ENCODE measurements at places on chromosomes 4 and X.

DNA sequence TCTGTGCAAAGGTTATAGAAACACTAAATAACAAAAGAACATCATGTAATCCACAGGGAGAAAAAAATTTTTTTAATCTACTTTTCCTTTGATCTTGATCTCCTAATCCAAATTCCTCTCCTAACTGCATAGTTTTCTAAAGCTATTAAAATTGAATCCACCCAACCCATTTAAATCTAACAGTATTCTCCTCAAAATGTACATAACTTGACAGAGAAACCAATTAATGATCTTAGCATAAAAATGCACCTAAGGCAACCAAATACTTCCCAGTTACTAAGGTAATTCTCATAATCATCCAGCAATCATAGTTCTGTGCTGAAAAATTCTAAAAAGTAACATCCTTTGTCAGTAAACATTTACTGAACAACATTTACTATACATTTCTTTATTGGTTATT lies 60.7 kb downstream of the PRDM5 start:
- DNase-seq = no peak

DNA sequence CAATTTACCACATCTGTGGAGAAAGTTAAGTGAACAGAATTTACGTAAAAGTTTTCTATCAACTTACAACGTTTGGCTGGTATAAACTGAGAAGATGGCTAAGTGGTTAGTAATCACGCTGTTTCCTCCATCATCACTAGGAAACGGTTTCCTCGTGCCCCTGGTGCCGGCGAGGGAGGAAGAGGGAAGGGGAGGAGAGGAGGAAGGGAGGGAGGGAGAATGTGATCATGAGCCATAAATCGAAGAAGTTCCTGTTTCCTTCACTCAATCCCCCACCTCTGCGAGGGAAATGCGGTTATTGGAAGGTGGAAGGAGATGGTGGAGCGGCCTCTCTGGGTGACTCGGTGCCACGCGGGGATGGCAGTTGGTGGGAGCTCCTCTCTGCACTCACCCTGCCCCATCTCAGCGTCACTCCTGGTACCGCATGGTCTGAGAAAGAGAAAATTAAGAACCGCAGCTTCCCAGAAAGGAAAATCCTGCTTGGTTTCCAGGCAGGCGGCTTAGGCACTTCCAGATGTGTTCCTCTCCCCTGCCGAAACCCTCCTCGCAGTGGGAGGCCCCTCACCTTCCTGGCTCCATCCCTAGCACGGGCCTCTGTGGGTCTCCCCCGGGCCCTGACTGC lies 216.8 kb downstream of the AFAP1 start:
- no peak for DNase-seq

GRCh38 chr4:52910115-52910514 lies 48.0 kb downstream of the RASL11B start:
- DNase-seq = no peak

GRCh38 chr4:109764789-109765402 lies 35.0 kb upstream of the PLA2G12A start:
- no peak for DNase-seq

GRCh38 chrX:46260499-46260898 lies 284.7 kb downstream of the ZNF674 start:
- DNase-seq = no peak

DNA sequence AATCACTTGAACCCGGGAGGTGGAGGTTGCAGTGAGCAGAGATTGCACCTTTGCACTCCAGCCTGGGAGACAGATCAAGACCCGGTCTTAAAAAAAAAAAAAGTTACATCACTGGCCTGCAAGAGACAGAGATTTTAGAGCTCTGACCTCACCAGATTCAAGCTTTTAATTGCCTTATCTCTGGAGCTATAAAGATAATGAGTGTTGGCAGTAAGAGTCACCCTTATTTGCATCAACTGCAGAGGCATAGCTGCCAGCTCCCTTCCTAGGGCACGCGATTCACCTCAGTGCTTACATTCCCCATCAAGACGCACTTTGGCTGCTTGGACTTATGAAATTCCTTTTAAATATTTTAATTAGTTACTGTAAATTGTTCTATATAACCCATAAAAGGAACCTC lies 12.5 kb upstream of the SPATA4 start:
- no peak for DNase-seq

GRCh38 chrX:136588036-136588435 lies 56.0 kb downstream of the VGLL1 start:
- no peak for DNase-seq

DNA sequence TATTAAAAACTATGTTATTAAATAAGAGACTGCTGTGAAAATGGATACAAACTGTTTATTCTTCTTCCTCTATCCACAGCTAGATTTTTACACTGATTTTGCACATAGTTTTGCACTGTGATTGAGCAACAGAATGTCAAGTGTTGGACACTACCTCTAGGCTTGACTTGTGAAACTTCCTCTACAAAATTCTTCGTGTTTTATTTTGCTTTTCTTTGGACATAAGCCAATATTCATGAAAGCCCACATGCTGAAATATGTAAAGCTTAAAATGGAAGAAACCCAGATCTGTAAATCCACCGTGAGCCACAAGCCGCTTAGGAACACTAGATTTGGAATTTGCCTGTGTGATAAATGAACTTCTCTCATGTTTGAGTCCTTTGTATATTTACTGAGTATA lies 849.4 kb downstream of the FSTL5 start:
- no peak for DNase-seq

GRCh38 chr4:3813151-3814052 lies 47.2 kb downstream of the ADRA2C start:
- no peak for DNase-seq

- DNase-seq = no peak
Observed at GRCh38 chrX:66677430-66677829, 38.6 kb upstream of the EDA2R start.

- DNase-seq = no peak
Observed at GRCh38 chr4:16916031-16916430, 17.6 kb upstream of the LDB2 start.

DNA sequence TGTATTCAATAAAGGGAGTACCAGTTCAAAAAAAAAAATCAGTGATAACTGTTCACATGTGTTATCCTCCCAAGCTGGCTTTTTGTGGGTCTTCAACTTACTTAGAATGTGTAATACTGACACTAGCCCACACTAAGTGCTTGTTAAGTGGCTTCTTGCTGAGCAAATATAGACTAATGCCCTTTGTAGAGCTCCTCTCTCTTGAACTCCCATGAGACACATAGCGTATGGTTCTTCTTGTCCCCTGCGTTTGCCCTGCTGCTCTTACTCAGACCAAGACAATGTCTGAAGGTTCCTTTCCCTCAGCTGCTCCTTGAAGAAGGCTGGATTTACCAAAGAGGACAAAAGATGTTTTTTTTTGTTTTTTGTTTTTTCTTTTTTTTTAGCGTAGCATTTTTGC lies 110.9 kb downstream of the FRAS1 start:
- no peak for DNase-seq

- DNase-seq = no peak
Observed at GRCh38 chrX:133783274-133783673, 202.1 kb downstream of the GPC3 start.

- DNase-seq = no peak
Observed at GRCh38 chr4:38710053-38710452, 46.1 kb downstream of the KLF3 start.

GRCh38 chr4:118774321-118774720 lies 61.6 kb downstream of the SEC24D start:
- DNase-seq = no peak

DNA sequence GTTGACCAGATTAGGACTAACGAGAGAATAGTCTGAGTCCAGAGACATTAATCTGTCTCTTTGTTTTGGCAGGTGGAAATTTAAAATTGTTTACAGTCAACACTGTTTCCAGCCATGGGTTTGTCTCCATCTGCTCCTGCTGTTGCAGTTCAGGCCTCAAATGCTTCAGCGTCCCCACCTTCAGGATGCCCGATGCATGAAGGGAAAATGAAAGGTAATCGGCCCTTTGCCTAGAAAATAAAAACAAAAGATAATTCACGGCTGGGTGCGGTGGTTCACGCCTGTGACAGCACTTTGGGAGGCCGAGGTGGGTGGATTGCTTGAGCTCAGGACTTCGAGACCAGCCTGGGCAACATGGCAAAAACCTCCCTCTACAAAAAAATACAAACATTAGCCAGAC lies 815 bp downstream of the HCCS start:
- no peak for DNase-seq

DNA sequence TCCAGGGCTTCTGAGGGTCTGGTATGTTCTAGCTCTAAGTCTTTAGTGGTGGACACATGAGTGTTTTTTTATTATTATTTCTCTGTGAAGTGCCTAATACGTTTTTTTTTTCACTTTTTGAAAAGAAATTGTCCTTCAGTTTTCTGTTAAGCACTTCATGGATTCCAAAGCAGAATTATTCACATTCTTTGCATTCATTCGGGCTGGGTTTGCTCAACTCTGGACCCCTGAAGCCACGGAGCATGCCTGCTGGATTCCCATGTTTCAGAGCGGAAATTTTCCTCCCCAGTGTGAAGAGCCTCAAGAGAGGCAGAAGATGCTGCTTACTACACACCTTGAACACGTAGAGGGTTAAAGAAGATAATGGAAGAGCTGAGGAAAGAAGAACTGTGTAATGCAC lies 107.5 kb downstream of the EGF start:
- DNase-seq = no peak

DNA sequence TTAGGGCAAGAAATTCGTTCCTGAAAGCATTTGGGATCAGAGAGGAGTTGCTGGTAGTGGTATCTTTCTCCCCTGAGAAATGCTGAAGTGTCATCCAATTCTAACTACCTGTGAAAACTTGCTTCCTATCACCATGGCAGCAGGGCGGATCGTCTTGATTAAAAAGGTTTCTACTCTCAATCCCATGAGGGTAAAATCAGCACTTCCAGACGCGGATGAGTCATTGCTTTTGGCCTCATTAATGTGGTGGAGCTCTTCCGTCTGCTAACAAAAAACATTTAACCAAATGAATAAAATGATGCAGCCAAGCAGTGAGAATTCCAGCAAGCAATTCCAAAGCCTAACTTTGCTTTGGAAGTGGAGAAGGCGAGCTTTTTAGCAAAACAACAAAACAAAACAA lies 325.6 kb downstream of the CAMK2D start:
- DNase-seq = no peak

GRCh38 chr4:17310269-17310652 lies 201.6 kb downstream of the QDPR start:
- DNase-seq = no peak

DNA sequence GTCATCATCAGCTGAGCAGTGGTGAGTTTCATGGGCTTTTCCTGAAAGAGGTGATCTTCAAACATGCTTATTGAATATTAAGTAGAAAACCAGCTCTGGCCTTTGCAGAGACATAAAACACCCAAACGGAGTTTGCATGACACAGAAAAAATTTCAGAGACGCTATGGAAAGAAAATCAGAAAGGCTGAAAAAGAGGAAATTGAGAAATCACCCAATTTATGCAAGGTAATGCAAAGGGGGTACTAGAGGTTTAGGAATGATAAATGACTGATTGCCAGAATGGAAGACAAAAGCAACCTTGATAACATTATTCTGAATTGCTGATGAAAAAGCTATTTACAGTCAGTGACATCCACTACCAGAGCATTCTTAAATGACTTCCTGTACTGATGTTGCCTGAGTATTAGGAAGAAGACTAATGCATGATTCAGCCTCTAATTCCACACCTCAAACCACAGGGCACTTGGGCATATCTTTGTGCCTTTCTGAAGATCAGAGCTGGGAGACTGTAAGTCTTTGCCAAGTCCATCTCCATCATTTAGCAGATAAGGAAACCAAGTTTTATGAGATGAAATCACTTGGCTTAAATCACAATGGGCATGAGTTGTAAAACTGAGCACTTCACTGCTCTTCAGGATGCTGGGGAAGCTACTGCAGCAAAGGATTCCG lies 565.7 kb downstream of the PPARGC1A start:
- DNase-seq = no peak

- DNase-seq = no peak
Observed at GRCh38 chr4:119872371-119873016, 194.2 kb downstream of the MAD2L1 start.

- DNase-seq = no peak
Observed at GRCh38 chr4:24884902-24885301, 27.9 kb downstream of the CCDC149 start.

DNA sequence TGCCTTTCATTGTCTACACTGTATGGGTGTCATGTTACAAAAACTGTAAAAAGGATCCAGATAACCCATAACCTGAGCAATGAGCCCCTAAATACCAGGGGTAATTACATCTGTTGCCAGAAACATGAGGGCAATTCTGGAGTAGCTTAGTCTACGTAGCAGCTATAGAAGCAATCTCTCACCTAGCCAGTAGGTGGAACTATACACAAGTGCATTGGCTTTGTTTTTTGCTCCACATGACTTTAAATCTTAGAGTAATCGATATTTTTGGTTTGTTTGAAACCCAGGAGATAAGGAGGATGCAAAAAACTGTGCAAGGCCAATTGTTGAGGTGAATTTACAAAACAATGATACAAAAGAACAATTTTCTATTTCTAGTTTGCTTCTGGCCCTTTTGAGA lies 57.5 kb downstream of the GPR82 start:
- DNase-seq = no peak

DNA sequence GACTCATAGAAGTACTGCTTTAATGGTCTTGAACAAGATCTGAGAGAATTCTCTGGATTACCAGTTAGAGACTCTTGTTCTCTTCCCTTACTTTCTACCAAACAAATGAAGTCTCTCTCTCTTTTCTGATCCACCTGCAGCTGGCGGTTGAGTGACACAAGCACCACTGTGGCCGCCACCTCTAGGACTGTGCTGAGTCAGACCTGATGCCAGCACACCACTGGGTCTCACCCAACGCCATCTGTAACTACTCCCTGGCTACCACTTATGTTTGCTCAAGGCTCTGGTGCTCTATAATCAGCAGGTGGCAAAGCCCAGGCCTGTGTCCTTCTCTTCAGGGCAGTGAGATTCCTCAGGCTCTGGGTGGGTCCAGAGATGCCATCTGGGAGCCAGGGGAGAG lies 1173.5 kb downstream of the RPA4 start:
- no peak for DNase-seq

GRCh38 chr4:173696011-173696410 lies 166.0 kb upstream of the HAND2 start:
- DNase-seq = no peak

DNA sequence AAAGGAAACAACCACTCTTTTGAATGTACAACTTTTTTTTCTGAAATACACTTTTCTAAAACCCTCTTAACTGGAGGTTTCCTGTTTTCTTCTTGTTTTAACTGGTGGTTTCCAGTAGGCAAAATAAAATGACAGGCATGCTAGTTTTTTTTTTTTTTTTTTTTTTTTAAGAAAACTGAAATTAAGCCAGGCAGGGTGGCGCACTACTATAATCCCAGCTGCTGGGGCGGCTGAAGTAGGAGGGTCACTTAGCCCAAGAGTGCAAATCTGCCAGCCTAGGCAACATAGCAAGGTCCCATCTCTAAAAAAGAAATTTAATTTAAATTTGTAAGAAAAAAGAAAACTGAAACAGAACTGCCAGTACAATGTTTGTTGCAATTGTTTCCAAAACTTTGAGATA lies 44.0 kb downstream of the TMEM144 start:
- no peak for DNase-seq

DNA sequence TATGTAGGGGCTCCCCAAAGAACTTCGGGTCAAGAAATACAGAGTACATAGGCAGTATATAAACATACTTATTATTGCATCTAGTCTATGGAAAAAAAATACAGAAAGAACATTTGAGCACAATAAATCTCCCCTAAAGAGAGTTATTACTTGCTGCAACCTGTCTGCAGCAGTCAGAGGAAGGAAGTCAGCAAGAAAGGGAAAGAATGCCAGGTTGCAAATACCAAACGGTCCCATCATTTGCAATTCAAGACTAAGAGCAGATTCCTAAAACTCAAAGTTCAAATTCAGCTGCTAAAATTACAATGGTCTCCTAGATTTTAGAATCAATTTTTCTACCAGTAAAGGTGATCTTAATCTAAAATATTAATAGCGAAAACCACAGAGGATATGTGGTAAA lies 236.2 kb upstream of the NUDT6 start:
- DNase-seq = no peak
